MM.1S (cell line): ENCODE measurements at places on chromosomes 4 and X.

DNA sequence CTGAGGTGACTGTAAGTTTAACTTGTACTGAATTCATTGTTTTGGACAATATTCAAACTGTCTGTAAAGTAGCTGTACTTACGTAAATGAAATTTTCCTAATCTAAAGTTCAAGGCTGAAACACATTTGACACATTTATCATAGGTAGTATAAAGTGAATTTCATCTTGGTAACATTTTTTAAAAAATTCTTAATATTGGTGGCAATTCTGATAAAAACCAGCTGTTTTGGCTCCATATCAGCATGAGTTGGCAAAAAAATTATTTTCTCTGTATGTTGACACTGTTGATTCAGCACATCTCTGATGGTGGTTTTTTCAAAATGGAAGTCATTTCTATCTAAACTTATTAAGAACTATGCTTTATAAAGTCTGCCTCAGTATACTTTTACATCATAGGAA is 30.9 kb downstream of the CXorf58 start:
- no peaks in the 10 kb centered on the region for H3K4me1 ChIP-seq
- H3K4me3 ChIP-seq: no peak overlapping the region
- H3K36me3 ChIP-seq: no peaks in the 10 kb centered on the region
- H3K27ac ChIP-seq: no peak overlapping the region
- H3K27me3 ChIP-seq: no peaks in the 10 kb centered on the region

DNA sequence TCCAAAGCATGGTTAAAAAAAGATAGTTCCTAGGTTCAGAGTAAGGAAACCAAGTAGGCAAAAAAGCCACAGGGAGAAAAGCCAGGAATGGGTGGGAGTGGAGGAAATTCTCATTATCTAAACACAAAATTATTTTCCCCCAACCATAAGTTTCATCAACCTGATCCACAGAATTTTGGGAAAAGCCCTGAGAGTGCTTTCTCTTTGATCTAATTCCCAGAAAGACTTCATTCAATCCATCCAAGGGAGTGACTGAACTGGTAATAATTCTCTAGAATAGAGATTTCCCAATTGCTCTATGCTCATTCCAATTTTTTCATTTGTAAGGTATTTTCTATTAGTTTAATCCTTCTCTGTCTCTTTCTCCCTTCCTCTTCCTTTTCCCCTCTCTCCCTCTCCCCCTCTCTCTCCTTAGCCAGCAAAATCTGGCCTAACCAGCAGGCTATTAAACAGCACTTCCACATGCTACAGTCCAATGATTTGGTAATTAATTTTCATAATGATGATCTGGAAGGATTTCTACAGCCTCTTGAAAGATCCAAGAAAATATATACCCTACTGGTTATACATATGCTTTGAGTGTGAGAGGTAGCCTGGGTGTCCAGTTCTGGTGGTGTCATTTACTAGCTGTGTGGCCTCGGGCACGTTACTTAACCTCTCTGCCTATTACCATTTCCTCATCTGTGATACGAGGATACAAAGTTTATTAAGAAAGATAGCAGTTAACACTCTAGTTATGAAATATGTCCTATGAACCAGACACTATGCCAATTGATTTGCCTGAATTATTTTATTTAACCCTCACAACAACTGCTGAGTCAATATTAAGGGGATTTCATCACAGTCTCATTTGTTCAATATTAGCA is 251.5 kb upstream of the RASGEF1B start:
- H3K27ac ChIP-seq: peak overlapping the region; percentile 12; the same call in 1 of the 2 replicates
- no peaks in the 10 kb centered on the region for H3K36me3 ChIP-seq
- no peak for DNase-seq
- H3K4me1 ChIP-seq: peaks cover 23% of the 10 kb centered on the region
- H3K27me3 ChIP-seq: no peaks in the 10 kb centered on the region

- H3K27ac ChIP-seq: no peak overlapping the region
- DNase-seq: no peak
- H3K36me3 ChIP-seq: no peaks in the 10 kb centered on the region
- 0 out of 2 replicates have a peak, but pooled peaks cover 3% of the 10 kb centered on the region for H3K4me1 ChIP-seq
These were observed 146.4 kb downstream of the CPEB2 start for GRCh38 chr4:15148691-15149090.

- H3K36me3 ChIP-seq: no peaks in the 10 kb centered on the region
- no peaks in the 10 kb centered on the region for H3K27me3 ChIP-seq
- H3K4me1 ChIP-seq: peaks cover 37% of the 10 kb centered on the region
- no peak overlapping the region for H3K4me3 ChIP-seq
- H3K27ac ChIP-seq: no peak overlapping the region
- no peak for DNase-seq
These were observed 2.6 kb downstream of the RAB28 start for GRCh38 chr4:13481569-13481968.

DNA sequence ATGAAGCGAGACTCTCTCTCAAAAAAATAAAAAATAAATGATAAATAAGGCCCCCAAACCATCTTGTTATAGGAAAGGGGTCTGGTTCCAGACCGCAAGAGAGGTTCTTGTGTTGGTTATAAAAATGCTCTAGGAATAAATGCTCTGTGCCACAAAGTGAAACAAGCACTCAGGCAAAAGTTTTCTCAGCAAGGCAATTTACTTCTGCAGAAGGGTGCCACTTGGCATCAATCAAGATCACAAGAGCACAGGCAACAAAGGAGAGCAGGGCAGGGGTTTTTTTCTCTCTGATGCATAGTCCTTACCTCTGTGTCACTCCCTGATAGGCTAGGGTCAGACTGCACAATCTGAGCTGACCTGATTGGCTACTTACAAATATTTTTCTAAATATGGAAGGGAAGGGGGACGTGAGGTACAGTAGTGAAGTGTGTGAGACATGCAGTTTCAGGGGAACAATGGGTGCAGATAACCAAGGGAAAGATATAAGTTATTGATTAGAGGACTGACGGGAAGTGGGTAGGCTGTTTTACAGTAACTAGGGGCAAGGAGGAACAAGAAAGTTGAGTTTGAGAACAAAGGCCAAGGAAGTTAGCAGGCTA is 29.8 kb upstream of the FUNDC1 start:
- H3K4me1 ChIP-seq: no peaks in the 10 kb centered on the region
- no peaks in the 10 kb centered on the region for H3K27me3 ChIP-seq
- H3K27ac ChIP-seq: no peak overlapping the region
- H3K4me3 ChIP-seq: no peak overlapping the region
- no peak for DNase-seq
- H3K36me3 ChIP-seq: no peaks in the 10 kb centered on the region

DNA sequence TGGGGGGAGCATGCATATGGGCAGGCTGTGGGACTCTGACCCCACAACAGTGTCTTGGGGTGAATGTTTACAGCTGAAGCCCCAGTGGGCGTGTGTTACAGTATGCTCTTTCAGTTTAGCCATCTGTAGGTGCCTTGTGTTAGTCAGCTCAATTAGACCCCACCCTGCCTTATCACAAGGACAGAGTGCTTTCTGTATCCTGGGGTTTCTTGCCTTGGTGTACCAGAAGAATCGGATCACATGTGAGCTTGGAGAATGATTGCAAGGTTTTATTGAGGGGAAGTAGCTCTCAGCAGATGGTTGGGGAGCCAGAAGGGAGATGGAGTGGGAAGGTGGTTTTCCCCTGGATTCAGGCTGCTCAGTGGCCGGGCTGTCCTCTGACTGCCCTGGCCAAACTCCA is 27.3 kb downstream of the SH3BGRL start:
- no peaks in the 10 kb centered on the region for H3K4me1 ChIP-seq
- no peak for DNase-seq
- H3K36me3 ChIP-seq: no peaks in the 10 kb centered on the region
- H3K27me3 ChIP-seq: no peaks in the 10 kb centered on the region

GRCh38 chrX:39242187-39242586 is 440.9 kb downstream of the MID1IP1 start:
- no peaks in the 10 kb centered on the region for H3K36me3 ChIP-seq
- H3K4me1 ChIP-seq: peaks cover 10% of the 10 kb centered on the region
- H3K27ac ChIP-seq: no peak overlapping the region
- peak; percentile 42 for DNase-seq
- H3K27me3 ChIP-seq: no peaks in the 10 kb centered on the region

DNA sequence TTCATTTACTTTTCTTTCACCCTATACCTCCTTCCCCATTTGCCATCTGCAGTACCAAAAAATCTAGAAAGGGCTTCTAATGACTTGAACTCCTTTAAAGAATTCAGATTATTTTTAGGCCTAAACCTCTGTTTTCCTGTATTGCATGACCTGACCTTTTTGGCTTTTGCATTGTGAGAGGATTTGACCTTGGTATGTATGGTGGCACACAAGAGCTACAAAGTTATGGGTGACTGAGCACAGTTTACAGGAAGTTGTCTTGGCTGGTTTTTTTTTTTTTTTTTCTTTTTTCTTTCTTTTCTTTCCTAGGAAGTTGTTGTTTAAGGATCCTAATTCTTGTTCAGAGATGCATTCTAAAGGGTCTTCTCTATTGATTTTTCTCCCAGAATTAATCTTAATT is 32.0 kb upstream of the MTMR8 start:
- no peak overlapping the region for H3K27ac ChIP-seq
- H3K27me3 ChIP-seq: no peaks in the 10 kb centered on the region
- H3K36me3 ChIP-seq: no peaks in the 10 kb centered on the region

GRCh38 chr4:92305878-92306520 is 2.2 kb downstream of the GRID2 start:
- no peaks in the 10 kb centered on the region for H3K27me3 ChIP-seq
- peak overlapping the region; percentile 61 for H3K4me3 ChIP-seq
- no peak overlapping the region for H3K27ac ChIP-seq
- no peaks in the 10 kb centered on the region for H3K4me1 ChIP-seq

GRCh38 chr4:113593400-113594230 is 167.9 kb downstream of the CAMK2D start:
- no peak overlapping the region for H3K4me3 ChIP-seq
- no peak for DNase-seq
- no peak overlapping the region for H3K27ac ChIP-seq

DNA sequence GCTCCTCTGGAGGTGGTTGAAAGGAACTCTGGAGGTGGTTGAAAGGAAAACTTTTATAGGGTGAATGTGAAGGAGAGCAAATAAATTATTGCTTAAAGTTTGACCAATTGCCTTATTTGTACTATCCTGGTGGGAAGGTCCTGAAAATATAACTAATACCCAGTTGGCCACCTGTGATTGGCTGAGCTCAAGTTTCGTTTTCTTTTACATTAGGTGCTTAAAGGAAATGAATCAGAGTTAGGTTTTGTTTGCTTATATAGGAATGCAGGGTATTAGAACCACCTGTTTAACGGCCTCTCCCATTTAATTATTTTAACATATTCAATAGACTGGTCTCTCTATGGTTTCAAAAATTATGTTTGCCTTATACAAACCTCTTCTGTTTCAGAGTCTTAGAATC is 497.6 kb downstream of the PRR32 start:
- no peak overlapping the region for H3K27ac ChIP-seq
- H3K27me3 ChIP-seq: no peaks in the 10 kb centered on the region
- H3K4me3 ChIP-seq: no peak overlapping the region
- peak; percentile 32 for DNase-seq

DNA sequence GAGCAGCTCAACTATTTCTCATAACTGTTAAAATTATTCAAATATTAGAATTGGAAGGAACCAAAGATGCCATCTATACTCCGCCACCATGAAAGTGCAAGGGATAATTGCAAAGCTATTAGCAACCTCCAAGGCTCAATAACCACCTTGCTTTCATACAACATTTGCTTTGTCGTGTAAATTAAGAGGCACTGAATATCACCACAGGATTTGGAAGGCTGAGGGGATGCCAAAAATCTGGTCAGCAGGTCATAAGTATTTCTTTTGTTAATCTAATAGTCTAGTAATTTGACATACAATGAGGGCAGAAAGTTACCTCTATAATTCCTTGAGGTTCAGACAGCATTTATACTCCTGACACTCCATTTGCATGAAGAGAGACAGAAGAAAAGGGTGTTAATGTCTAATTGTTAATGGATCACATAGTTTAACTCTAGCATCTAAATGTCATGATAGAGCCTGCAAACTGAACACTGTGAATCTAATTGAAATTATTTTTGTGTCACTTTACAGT is 200.9 kb upstream of the DIAPH2 start:
- no peaks in the 10 kb centered on the region for H3K36me3 ChIP-seq
- H3K4me3 ChIP-seq: no peak overlapping the region
- H3K27me3 ChIP-seq: no peaks in the 10 kb centered on the region
- no peak for DNase-seq

DNA sequence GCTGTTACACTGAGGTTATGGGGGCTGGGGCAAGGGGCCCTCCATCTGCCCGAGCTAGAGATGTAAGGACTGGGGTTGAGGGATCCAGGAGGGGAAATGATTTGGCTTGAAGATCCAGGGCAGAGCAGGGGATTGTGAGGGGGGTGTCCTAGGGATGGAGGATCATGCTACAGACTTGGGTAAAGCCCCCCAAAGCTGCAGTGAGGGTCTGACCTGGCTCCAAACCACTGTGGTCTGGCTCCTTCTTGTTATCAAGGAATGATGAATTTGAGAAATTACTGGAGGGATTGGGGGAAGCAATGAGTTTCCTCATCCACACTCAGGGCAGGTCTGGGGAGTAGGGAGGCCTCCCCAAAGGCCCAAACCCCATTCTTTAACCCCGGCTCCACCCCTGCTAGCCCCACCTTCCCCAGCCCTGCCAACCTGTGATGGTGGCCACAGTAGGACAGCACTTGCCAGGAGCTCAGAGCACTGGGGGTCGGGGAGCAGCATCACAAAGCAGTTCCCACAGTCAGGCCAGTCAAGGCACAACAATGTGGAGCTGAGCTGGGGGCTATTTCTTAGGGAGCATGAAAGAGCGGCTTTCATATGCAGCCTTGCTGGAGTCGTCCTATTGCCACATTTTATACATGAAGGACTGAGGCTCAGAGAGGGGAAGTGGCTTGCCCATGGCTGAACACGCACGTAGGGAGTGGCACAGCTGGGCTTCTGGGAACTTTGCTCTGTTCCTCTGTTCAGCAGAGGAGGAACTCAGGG is 165.5 kb downstream of the EFNB1 start:
- no peak for DNase-seq
- H3K4me3 ChIP-seq: no peak overlapping the region
- H3K27ac ChIP-seq: no peak overlapping the region
- H3K27me3 ChIP-seq: no peaks in the 10 kb centered on the region
- H3K4me1 ChIP-seq: no peaks in the 10 kb centered on the region

GRCh38 chr4:108628411-108628810 is 8.0 kb downstream of the RPL34 start:
- peaks cover 21% of the 10 kb centered on the region for H3K36me3 ChIP-seq
- H3K4me3 ChIP-seq: no peak overlapping the region
- no peaks in the 10 kb centered on the region for H3K27me3 ChIP-seq

DNA sequence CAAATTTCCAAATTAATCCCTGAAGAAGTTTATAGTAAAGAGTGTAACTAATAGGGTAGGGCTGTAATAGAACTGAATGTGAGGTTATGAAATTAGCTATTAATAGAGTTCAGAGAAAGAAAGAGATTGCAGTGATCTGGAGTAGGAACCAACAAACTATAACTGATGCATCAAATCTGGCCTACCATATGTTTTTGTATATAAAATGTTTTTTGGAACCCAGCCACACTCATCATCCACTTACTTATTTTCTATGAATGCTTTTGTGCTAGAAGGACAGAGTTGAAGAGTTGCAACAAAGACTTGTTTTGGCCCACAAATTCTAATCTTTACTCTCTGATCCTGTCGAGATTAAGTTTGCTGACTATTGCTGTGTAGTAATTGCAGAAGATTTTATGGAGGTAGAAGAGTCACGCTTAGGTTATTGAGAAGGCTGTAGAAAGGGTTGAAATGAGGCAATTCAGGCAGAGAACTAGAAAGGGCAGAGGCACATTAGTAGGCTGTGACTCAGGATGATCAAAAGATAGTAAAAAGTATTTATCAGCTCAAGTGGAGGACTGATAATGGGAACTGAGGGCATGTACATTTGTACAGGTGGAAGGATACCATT is 298.7 kb upstream of the EMCN start:
- no peak for DNase-seq
- H3K27ac ChIP-seq: no peak overlapping the region
- H3K36me3 ChIP-seq: no peaks in the 10 kb centered on the region
- H3K27me3 ChIP-seq: no peaks in the 10 kb centered on the region
- H3K4me3 ChIP-seq: no peak overlapping the region
- no peaks in the 10 kb centered on the region for H3K4me1 ChIP-seq
